Effector CD4-positive, alpha-beta T cell (primary cell): ENCODE measurements at places on chromosomes 7 and 10.

DNA sequence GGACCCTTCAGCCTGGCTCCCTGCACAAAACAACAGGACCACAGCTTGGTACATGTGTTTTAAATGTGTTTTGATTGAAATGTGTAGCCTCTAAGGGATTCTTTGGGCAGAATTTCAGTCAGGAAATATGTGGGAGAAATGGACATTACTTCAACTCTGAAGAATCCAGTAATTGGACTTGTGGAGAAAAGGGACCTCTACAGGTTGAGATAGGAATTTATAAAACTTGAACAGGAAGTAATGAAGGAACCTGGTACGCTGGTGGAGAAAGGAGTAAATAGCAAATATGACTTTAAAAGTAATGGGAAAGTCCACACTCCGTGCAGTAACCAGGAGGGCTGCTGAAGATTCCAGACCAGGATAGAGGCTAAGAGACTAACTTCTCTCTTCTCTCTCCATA is 220.5 kb downstream of the LHFPL3 start:
- DNase-seq = no peak

DNA sequence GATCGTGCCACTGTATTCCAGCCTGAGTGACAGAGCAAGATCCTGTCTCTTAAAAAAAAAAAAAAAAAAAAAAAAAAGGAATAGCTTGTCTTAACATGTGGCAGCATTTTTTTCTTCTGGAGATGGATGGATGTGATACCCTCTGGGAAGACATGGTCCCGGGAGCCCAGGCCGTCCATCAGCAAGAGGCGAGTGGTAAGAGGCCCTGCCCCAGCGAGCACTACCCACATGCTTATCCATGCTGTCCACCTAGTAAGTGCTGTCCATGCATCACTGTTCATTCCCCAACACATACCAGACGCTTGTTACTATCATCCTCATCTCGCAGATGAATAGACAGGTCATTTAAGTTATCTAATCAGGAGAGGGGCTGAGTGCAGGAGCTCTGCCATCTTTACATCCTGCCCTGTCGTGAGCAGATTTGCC is 12.9 kb downstream of the ATP6V1F start:
- no peak for DNase-seq

DNA sequence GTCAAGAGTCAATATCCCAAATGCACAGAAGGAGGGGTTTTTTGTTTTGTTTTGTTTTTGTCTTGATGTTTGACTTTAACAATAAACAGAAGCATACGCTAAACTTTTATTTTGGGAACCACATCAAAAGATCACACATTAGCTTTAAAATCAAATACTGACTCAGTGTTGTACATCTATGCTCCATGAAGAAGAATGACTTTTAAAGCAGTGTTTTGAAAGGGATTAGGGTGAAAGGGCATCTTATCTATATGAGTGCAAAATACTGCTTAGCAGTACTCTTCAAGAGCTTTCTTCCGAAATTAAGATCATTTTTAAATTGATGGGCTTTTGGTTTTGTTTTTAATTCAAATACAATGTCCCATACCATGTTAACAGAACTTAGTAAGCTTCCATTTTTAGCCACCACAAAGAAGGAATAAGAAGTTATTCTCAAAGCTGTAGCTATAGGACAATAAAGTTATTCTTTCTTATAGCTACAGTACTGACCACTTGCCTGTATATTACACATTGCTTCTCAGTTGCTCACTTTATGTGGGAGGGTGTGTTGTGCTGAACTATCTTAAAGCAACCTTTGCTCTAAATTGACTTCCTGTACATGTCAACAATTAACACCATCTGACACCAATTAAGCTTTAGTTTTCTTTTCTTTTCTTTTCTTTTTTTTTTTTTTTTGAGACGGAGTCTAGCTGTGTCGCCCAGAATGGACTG is 144.3 kb upstream of the KAT6B start:
- no peak for DNase-seq

DNA sequence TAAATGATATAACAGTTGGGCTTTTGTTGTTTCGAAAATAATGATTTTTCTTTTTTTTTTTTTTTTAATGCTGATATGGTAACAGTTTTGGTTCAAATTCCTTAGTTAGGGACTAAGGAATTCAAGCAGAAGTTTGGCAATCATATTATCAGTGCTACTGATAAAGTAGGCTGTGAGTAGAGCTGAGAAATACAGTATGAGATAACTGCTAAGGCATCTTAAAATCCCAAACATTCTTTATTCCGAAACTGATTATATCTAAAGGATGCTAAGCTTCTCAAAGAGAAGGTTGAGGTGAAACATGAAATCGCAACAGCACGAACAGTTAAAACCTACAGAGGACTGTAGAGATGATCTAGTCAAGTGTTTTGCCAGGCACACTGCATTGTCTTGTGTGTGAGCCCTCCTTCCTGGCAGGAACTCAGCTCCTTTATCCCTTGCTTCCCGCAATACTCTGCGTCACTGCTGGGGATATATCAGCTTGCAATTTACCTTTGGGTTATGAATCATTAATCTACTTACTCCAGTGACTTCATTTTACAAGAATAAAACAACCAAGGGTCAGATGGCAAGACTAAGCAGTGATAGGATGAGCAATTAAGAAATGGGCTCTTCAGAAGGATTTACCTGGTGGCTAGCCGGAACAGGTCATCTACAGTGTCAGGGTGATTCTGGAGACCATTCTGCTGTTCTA is 36.7 kb downstream of the IRF5 start:
- DNase-seq = no peak

DNA sequence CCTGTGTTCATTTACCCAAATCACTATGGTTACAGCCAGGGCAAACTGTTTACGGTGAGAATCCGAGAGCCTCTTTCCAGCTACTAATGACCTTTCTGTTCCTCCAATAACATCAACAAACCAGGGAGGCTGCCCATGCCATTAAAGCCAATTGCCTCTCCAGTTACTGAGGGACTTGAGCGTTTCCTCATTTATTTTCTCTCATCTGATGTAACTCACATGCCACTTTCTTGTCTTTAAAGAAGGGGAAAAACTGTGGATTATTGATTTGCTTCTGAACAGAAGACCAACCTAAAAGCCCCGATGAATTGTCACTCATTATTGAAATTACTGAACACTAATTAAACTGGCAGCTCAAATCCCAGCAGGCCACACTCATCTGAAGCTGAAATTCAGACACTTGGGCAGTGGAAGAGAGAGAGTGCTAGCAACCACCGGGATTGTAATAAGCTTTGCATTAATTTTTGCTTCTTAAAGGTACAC is 595.8 kb upstream of the MKI67 start:
- DNase-seq = no peak

DNA sequence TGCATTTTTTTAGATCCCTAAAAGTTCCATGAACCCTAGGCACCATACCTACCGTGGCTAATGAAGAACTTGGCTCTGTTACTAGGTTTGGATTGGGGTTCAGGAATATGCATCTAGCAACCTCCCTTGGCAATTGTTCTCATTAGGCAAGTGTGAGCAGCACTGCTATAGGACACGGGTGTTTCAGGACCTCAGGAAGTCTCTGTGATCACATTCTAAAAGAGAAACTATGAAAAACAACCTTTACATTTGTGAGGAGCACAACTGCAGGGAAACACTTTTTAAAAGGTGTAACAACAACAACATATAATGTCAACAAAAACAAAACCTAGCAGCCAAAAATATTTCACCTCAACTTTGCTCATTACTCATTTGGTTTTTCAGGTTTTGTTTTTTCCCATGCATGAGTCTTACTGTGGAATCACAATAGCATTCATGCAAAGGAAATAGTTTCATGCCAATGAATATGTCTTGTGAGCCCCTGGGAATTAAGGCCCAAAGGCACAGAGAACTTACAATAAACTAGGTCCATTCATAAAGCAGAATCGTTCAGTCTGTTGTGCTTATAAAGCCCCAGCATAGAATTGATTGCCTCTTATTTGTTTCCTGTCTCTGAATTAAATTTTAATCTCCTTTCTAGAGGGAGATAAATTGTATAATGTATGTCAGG is 255.7 kb upstream of the DGKB start:
- no peak for DNase-seq

DNA sequence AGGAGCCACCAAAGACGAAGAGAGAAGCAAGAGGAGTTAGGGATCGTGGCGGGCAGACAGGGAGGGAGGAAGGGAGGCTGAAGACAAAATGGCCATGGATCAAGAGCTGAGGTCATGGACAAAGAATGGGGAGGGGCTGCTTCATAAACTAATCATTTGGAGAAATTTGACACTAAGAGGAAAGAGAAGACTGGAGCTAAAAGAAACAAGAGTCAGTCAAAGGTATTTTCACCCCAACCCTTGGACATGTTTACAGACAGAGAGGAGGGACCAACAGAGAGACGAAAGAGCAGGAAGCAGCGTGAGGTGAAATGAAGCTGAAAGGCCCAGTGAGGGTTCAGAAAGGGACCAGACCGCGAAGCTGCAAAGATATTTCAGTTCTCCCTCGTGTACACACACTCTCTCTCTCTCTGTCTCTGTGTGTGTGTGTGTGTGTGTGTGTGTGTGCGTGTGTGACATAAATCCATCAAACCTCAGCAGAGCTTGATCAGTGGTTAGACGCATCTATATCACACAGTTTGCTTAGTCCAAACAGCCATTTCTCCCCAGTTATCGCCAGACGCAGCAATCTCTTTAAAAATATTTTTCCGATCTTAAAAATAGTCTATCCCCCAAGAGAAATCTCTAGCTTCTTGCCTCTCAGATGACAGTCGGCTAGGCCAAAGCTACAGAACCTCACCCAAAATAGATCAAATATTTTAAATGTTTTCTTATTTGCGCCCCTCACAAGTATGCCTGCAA is 12.5 kb upstream of the CALD1 start:
- DNase-seq = no peak

GRCh38 chr10:6984971-6985370 is 404.9 kb upstream of the PRKCQ start:
- DNase-seq = no peak
